ENCODE measurements at places on chromosomes 13 and 19.
A peak's percentile ranks its signal among the peaks of the same experiment; 100 is the strongest.

DNA sequence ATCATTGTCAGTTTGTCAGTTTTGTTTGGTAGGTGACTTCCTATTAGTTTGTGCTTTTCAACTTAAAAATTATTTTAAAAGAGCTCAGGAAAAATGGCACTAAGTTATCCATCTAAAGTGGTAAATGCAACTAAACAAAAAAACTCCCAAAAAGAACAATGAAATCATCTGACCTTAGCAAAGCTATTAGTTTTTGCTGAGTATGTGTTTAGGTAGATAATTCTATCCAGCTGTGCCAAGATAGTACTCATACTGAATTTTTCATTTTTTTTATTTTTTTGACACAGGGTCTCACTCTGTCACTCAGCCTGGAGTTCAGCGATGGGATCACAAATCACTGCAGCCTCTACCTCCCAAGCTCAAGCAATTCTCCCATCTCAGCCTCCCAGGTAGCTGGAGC lies 645.3 kb downstream of the TBC1D4 start:
- no peak for DNase-seq

GRCh38 chr13:112985803-112986408 lies 16.9 kb downstream of the MCF2L start:
- DNase-seq = no peak

GRCh38 chr19:10919352-10920287 lies 8.8 kb downstream of the YIPF2 start:
- DNase-seq = no peak

DNA sequence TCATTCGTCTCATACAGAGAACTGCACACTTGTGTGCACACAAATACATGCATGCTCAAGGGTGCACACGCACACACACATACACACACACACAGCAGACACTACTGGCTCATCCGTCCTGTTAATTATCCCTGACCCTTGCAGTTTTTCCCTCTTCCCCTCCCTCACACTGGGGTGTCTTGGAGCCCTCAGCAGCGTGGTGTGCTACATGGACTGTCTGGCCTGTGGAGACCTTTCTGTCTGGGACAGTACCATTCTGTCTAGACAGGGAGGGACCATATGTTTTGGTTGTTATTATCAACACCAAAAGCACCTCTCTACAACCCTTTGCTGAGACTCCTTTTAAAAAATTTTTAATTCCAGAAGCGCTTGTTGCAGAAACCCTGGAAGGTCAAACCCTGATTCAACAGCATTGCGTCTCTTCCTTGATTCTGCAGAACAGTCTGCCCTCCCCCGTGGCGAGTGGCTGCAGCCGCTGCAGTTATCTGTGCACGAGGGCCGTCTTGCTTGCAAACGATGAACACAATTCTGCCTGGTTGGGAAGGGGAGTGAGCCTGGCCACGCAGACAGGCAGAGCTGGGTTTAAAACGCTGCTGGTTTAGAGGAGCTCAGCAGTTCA lies 374.0 kb downstream of the IRS2 start:
- DNase-seq = peak; percentile 18

- DNase-seq = no peak
Observed at GRCh38 chr19:42528354-42529247, at the start of gene CEACAM1. Gene CEACAM1 (minus strand): TSS chr19:42528481. CDS start chr19:42528374, 107 bp downstream.

GRCh38 chr19:15107061-15108010 lies at the start of gene SYDE1:
Gene SYDE1 (plus strand): TSS chr19:15107401. CDS start chr19:15107434, 33 bp downstream.
- DNase-seq = no peak

- DNase-seq = no peak
Observed at GRCh38 chr13:32248801-32249200, 66.4 kb downstream of the ZAR1L start.

- DNase-seq = no peak
Observed at GRCh38 chr19:947707-948539, 22.1 kb downstream of the ARID3A start.

DNA sequence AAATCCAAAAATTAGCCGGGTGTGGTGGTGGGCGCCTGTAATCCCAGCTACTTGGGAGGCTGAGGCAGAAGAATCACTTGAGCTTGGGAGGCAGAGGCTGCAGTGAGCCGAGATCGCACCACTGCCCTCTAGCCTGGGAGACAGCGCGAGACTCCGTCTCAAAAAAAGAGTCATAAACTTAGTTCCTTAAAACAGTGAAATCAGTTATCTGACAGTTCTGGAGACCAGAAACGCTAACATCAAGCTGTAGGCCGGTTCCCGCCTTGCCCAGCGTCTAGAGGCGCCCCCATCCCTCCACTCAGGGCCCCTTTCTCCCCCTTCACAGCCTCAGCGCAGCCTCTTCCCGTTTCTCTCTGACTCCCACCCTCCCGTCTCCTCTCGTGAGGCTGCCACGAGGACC lies 11.9 kb downstream of the ADAT3 start:
- no peak for DNase-seq

- no peak for DNase-seq
Observed at GRCh38 chr13:23418776-23419683, 14.5 kb downstream of the SACS start.

GRCh38 chr13:50396001-50396400 lies 380.8 kb downstream of the KCNRG start:
- DNase-seq = no peak

- no peak for DNase-seq
Observed at GRCh38 chr13:106373989-106374572, 161.4 kb downstream of the EFNB2 start.

GRCh38 chr19:48933382-48933932 lies at the start of gene DHDH:
Gene DHDH (plus strand): TSS chr19:48933699. CDS start chr19:48933722, 23 bp downstream.
- peak; percentile 92 for DNase-seq

GRCh38 chr19:14544977-14545715 lies 15.8 kb downstream of the TECR start:
- no peak for DNase-seq

DNA sequence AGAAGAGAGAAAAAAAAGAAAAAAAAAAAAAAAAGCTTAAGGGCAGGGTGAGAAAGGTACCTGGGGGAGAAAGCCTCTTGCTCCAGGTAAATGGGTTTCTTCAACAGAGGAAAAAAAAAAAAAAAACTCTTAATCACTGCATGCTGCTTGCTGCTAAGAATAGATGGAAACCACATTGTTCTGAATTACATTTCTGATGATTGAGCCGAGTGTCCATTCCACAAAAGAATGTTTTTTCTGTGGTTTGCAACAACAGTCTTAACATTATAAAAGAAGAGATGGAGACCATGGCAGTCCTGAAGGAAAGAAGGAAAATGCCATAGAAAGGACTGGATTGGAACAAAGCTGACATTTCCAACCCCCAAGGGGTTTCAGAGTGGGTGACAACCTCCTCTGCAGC lies 1312.7 kb downstream of the SLITRK1 start:
- DNase-seq = no peak

DNA sequence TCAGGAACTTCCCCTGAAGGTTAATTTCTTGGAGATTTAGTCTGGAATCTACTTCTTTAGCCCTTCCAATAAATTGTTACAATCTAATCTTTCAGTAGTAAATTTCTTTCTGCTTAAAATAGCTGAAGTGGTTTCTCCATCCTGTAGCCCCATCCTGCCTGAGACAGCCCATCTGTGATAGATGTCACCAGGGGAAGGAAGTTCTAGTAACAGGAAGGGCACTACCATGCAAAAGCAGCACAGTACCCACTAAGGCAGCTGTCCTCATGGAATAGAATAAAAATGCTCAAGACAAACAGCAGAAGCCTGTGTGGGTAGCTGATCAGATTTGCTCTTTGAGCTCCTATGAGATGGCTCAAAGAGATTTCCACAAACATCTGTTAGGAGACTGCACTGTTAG lies 1036.5 kb downstream of the SLITRK5 start:
- DNase-seq = no peak

- no peak for DNase-seq
Observed at GRCh38 chr19:5294403-5295160, 46.0 kb downstream of the PTPRS start.

DNA sequence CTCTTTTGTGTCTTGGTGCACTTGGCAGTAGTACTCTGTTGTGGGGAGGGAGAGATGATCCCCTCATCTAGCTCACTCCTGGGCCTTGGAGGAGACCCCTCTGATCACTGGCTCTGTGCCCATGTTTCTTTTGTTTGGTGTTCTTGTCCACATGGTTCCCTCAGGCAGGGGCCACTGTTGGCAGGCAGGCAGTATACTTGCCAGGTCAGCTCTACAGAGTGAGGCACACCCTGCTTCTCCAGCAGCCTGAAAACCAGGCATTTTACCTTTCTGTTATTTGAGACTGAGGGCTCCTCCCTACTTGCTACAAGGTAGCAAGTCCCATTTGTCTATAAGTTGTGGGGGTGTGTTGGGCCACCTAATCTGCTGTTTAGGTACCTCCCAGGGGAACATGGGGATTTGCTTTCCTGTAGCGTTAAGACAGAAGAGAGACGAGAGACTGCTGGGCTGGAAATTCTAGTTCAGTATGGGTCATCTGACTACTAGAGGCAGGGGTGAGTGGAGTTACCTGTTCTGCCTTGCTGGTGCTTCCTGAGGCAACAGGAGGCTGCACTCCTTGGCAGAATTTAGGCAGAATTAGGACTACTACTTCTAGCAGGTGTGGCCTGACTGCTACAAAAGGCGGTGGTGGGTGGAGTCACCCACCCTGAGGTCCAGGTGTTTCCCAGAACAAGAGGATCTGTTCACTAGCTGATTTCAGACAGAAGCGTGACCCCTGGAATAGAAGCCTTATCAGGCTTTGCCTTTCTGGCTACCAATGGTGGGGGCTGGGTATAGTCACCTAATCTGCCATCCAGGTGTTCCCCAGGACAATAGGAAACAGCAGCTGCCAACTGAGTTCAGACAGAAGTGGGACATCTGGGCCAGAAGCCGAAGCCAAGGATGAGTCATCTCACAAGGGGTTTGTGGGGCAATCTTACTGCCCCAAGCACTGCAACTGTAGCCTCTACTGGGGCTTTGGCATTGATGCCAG lies 843.0 kb upstream of the ATXN8OS start:
- DNase-seq = no peak

- no peak for DNase-seq
Observed at GRCh38 chr13:33303855-33304597, 18.5 kb upstream of the STARD13 start.

- DNase-seq = no peak
Observed at GRCh38 chr19:48186541-48186991, 16.1 kb downstream of the ZSWIM9 start.

- DNase-seq = no peak
Observed at GRCh38 chr19:6087074-6087571, 23.2 kb downstream of the RFX2 start.

GRCh38 chr19:31591258-31591657 lies 242.0 kb upstream of the TSHZ3 start:
- no peak for DNase-seq

DNA sequence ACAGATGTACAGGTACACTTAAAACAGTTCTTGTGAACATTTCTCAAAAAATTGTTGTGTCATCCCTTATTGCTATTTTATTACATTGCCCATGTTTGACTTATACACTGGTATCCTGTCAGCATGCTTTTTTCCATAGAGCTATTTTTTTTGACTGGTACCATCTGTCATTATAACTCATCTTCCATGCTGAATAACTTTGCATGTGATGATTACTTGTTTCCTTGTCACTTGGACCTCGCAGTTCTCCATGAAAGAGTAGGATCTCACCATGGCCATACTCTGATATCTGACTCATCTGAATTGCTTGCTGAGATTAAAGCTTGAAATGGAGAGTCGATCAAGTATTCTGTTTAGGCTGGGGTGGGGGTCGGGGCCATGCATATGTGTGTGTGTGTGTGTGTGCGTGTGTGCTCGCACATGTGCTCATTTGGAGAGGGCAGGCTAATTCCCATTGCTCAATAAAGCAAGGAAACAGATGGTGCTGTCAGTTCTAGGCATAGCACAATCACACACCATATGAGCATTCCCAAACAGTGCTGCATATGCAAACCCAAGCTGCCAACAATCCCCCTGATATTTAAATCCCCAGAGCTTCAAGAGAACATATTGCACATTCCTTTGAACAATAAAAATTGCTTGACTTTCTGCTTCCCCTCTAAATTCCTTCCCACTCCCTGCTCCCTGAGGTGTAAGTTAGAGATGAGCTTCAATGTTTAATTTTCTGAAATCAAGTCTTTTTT lies 62.9 kb downstream of the NHLRC3 start:
- DNase-seq = no peak

DNA sequence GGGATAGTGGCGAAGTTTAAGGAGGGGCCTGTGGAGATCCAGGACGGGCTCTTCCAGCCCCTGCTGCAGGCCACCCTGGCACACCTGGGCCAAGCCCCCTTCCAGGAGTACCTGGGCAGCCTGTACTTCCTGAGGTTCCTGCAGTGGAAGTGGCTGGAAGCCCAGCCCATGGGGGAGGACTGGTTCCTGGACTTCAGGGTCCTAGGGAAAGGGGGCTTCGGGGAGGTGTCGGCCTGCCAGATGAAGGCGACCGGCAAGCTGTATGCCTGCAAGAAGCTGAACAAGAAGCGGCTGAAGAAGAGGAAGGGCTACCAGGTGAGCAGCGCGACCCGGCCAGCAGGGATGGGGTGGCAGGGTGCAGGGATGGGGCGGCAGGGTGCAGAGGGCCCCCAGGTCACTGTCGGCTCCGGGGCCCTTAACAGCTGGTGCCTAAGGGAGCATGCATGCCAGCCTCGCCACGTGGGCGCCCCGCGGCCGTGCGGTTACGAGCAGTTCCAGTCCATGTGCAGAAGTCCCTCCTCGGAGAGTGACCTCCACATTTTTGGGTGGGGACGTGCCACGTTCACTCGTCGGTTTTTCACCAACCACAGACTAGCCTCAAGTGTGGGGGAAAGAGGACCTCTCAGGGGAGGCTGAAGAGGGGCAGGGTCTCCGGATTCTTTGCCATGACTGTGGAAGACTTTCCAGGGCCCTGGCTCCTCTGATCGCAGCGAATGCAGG lies 912 bp downstream of the GRK1 start:
- no peak for DNase-seq

GRCh38 chr13:44365008-44365407 lies 8.6 kb upstream of the SERP2 start:
- peak; percentile 21 for DNase-seq

DNA sequence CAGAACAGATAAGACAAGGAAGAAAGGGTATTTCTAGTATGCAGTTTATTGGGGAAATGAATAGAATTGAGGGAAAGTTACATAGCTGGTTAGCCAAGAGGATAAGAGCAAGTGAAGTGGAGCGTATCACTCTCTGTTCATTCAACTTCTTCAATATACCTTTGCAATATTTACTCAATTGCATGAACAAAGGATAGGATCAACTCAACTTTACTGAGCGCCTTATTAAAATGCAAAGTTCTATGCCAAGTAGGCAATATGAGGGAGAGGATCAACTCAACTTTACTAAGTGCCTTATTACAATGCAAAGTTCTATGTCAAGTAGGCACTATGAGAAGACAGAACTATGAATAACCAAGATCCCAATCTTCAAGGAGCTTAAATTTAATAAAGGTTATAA lies 43.9 kb downstream of the ZC3H13 start:
- DNase-seq = no peak

- no peak for DNase-seq
Observed at GRCh38 chr19:3970313-3970807, 539 bp downstream of the DAPK3 start.

Measured in HCT116 (cell line).